ENCODE measurements at places on chromosomes 5 and 9. TPM values are rescaled to one million over a fixed set of nuclear protein-coding genes. Genes with fewer than 3 reads are reported as not detected.

DNA sequence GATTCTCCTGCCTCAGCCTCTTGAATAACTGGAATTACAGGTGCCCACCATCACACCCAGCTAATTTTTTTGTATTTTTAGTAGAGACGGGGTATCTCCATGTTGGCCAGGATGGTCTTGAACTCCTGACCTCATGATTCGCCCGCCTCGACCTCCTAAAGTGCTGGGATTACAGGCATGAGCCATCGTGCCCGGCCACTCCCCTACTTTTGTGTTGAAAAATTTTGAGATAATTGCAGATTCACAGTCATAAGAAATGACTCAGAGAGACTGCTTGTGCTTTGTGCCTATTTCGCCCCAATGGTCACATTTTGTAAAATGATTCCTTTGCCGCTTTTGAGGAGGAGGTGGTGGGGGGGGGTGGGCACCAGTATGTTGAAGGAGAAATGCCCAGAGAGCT lies 48.1 kb upstream of the SH3PXD2B start:
- no peak for DNase-seq

Gene WHRN
- polyA plus RNA-seq = 0.12 TPM

Gene MYO10
- polyA plus RNA-seq = 3.1 TPM

DNA sequence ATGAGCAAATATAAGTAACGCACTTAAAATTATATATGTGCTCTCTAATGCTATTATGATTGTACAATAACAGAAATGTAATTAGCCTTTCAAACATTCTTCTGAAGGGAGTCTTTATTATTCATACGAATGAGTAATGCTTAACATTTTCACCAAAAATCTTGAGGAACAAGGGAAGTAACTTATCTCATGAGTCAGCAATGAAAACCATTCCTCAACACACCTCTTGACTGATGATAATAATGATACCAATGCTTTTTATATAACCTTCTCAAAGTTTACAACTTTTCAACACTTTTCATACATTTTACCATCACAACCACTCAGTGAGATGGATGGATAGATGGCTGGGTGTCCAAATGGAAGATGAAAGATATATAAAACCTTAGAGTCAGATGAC lies 369.3 kb downstream of the BNC2 start:
- no peak for DNase-seq

Gene ARID3C
- not detected for polyA plus RNA-seq

DNA sequence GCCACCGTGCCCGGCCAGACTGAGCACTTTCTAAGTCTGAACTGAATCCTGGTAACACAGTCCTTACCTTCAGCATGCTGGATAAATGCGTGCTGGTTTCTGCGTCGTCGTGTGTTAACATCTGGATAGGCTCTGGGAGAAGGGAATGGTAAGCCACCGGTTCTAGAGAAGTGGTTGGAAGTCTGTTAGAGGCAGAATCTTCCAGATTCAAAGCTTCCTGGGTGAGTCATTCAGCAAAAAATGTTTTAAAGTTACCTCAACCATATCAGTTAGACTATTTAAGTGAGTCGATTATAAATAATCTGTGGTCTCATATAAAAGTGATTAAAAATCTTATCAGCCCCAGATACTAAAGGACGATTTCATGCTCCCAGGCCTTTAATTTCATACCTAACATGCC lies 256.5 kb upstream of the NFIL3 start:
- DNase-seq = no peak

- DNase-seq = no peak
These were observed 75.6 kb upstream of the PCA3 start for GRCh38 chr9:76688471-76689238.

GRCh38 chr5:78424665-78425064 lies 64.2 kb downstream of the SCAMP1 start:
- no peak for DNase-seq
